ENCODE measurements at places on chromosomes 3 and 15.

GRCh38 chr15:78241017-78241416, 6.7 kb upstream of the ACSBG1 start:
- DNase-seq, result peak; percentile 78

DNA sequence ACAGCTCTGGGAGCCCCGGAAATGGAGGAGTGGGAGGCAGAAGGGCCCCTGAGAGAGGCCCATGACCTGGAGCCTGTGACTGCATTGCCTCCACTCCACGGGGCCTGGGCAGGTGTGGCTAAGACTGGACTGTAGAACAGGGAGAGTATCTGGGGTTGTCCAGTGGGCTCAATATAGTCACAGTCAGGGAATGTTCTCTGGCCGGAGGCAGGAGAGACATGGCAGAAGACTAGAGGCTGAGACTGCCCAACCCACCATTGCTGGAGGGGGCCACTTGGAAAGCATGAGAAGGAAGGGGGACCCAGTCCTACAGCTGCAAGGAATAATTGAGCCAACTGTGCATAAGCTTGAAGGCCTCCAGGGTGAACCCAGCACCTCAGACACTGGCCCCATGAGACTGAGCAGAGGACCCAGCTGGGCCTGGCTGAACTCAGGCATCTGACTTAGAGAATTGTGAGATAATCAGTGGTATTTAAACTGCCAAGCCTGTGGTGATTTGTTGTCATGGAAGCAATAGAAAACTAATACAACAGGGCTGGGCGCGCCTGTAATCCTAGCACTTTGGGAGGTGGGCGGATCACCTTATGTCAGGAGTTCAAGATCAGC, 33.1 kb downstream of the NIPA2 start:
- DNase-seq, result no peak

GRCh38 chr3:38039101-38039898, at the start of gene DLEC1:
TSS of gene DLEC1 (plus strand) at chr3:38039208. CDS start at chr3:38039226, 18 bp downstream.
- peak; percentile 85 for DNase-seq

- no peak for DNase-seq
Measured at GRCh38 chr3:50655009-50655830, 19.5 kb upstream of the DOCK3 start.

GRCh38 chr15:82921242-82921641, 31.3 kb downstream of the HOMER2 start:
- DNase-seq, result no peak

- DNase-seq, result no peak
Measured at GRCh38 chr3:38940394-38940793, 111.3 kb downstream of the SCN11A start.

- no peak for DNase-seq
Measured at GRCh38 chr3:190533511-190534281, 19.8 kb downstream of the IL1RAP start.

- DNase-seq, result no peak
Measured at GRCh38 chr3:55884066-55884465, 397.0 kb upstream of the WNT5A start.

DNA sequence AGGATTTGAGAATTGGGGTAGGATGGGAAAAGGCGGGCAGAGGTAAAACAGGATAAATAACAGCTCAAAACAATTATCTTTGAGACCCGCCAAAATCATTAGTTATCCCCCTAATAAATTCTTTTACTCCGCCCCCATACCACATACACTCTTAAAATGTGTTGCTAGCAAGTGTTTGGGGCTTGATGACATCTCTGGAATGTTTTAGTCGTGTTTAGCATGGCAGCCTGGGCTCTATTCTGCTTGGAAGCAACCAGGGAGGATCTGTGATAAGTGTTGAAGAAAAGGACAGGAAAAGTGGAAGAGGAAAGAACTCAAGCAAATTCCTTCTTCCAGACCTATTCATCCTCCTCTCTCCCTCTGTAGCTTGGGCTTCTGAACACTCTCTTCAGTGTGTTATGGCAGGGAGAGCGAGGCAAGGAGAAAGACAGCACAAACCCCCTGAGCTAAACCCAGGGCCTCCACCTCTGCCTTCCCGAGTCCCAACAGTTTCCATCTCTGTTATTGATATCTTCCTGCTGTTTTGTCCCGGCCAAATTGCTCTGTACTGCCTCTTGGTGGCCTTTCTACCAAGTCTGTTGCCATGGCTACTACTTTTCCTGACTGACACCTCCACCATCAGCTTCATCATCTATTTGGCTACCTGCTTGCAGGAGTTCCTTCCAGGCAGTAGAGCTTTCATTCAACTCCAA, 135.8 kb downstream of the RPL22L1 start:
- DNase-seq, result no peak

GRCh38 chr3:150736316-150736719, 26.7 kb downstream of the SIAH2 start:
- no peak for DNase-seq

DNA sequence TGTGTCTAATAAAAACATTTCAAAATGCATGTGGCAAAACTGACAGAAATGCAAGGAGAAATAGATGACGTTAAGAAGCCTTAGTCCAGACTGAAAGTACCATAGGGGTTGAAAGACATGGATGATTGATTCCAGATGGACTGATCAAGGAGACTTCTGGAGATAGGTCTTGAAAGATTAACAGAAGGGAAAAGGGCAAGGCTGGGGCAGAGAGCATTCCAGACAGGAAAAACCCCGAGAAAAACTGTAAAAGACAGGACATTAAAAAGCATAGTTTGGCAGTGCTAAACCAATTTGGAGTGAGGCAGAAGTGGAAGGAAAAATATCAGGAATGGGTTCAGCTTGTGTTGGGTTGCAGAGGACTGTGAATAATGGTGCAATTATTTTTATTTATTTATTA, 375.2 kb upstream of the SGO1 start:
- no peak for DNase-seq

DNA sequence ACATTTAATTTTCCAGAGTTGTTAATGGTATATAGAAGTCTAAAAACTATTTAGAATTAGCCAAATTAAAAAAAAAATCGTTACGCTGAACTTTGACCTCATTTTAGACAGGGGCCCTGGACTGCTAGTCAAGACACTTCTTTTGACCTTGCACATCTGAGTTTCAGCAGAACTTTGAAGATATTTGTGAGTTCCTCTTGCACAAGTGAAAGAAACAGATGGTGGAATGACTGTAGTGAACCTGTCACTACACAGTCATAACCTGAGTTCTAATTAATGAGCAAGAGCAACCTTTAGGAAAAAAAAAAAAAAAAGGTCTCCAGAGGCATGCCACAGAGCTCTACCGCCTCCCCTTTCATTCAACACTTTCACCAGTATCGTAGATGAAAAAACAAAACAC, 5.3 kb downstream of the MYO5C start:
- DNase-seq, result no peak

GRCh38 chr15:48905847-48906246, 27.9 kb downstream of the EID1 start:
- DNase-seq, result no peak

- no peak for DNase-seq
Measured at GRCh38 chr15:29724026-29724425, 98.2 kb downstream of the TJP1 start.

- DNase-seq, result peak; percentile 86
Measured at GRCh38 chr3:50192689-50193141, 1.3 kb downstream of the GNAT1 start.

GRCh38 chr3:124639406-124640237, 90.6 kb upstream of the UMPS start:
- DNase-seq, result no peak

DNA sequence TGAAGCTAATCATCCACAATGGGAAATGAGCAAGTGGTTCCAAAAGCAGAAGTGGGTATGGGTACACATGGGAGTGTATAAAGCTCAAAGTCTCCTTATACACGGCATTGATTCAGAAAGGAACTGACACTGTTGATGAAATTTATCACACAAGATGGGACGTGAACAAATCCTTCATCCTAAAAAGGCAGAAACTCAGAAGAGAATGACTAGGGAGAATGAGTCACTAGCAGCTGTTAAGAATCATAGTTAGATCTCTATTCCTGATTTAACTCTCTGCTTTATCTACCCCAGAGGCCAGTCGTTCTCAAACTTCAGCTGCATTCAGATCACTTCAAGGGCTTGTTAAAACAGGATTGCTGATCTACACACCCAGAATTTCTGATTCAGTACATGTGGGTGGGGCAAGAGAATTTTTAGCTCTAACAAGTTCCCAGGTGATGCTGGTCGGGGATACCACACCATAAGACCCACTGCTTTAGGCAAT, 97.7 kb upstream of the PHLDB2 start:
- DNase-seq, result no peak

- DNase-seq, result no peak
Measured at GRCh38 chr15:30921781-30922479, 18.2 kb downstream of the FAN1 start.

- no peak for DNase-seq
Measured at GRCh38 chr3:40843851-40844548, 319.2 kb downstream of the ZNF621 start.

DNA sequence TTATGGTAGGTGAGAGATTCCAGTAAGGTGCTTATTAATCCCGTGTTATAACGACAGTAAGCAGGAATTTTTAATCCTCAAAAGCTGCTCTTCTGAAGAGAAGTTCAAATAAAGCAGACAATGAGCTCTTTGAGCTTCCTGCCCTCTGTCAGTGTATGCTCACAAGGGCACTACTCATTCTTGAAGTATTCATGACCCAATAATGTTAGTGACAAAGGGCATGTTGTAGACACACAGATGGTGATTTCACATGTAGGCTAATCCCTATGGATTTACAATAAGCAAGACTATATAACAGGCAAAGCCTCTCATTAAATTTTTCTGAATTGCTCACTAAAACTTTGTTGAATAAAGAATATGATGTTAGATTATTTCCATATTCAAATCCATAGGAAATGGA, 578.6 kb downstream of the RSL24D1 start:
- no peak for DNase-seq

- DNase-seq, result peak; percentile 50
Measured at GRCh38 chr15:38354315-38354929, 99.5 kb upstream of the FAM98B start.

DNA sequence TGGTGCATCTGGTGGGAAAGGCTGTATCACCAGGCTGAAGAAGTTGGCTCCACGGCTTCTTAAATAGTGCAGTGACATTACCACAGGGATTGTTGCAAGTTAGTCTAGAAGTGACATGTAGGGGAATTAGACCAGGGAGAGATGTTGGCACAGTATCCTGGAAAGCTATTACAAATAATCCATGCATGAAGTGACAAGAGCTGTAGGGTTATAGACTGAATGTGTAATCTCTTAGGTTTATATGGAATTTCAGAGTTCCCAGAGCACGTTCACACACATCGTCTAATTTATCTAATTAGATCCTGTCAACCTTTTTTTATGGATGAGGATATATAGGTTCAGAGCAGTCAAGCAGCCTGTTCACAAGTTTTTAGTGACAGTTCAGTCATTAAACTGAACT, 37.3 kb upstream of the APH1B start:
- DNase-seq, result no peak
